NCI-H460 (cell line): ENCODE measurements at places on chromosomes 1 and 21.

GRCh38 chr1:224770336-224770693 lies 154.2 kb downstream of the CNIH3 start:
- DNase-seq, result peak; percentile 6

- no peak for DNase-seq
Observed at GRCh38 chr1:67058242-67058641, 4.3 kb upstream of the SLC35D1 start.

GRCh38 chr1:53480678-53481077 lies 21.5 kb downstream of the DMRTB1 start:
- DNase-seq, result no peak

- no peak for DNase-seq
Observed at GRCh38 chr1:7388141-7388487, 383.0 kb upstream of the VAMP3 start.

GRCh38 chr1:245142171-245142798 lies 12.5 kb upstream of the KIF26B start:
- no peak for DNase-seq
